ENCODE measurements at places on chromosomes 6 and 20. TPM values are rescaled to one million over a fixed set of nuclear protein-coding genes. Genes with fewer than 3 reads are reported as not detected.

The HLA-DQB1 gene
- 16.0 TPM for total RNA-seq

The MEP1A gene
- total RNA-seq: not detected

The DEFB132 gene
- not detected for total RNA-seq

The MYLK4 gene
- total RNA-seq: 0.22 TPM

The ANGPT4 gene
- total RNA-seq: not detected

The GABRR2 gene
- total RNA-seq: 0.24 TPM

DNA sequence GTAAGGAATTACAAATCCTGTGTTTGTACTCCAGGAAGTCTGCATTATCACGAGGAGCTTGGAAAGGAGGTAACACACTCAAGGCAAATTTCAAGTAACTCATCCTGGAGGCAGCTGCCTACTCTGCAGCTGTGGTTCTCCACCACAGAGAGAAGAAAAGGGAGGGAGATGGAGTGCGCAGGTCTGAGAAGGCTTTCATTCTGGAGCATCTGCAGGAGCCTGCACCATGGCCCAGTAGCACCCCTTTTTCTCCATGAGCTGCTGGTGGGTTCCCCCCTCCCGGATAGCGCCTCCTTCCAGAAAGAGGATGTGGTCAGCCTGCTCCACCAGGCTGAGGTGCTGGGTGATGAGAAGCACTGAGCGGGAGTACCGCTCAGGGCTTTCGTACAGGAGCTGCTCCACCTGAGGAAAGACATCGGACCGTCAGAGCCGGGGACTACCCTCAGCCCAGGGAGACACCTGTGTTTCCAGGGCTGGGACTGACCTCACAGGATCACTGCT lies 1.6 kb upstream of the PSMB8 start:
- no peak for DNase-seq

DNA sequence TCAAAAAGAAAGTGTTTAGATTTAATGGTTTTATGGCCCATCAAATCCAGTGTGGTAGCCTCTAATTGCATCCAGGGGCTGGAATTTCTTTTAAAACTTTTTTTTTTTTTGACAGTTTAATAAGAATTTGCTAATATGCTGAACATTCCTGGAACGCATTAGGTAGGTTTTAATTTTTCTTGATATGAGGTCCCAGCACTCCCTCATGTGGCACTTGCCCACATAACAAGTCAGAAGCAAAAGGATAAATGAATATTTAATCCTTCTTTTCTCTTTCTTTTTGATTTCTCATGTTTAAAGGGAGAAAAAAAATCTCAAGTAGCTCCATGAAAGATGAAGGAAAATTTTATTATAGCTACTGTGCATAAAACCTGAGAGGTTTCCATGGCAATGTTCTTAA lies 13.5 kb downstream of the HAO1 start:
- DNase-seq: no peak

- no peak for DNase-seq
Observed at GRCh38 chr6:22053391-22053997, 243.3 kb downstream of the PRL start.

DNA sequence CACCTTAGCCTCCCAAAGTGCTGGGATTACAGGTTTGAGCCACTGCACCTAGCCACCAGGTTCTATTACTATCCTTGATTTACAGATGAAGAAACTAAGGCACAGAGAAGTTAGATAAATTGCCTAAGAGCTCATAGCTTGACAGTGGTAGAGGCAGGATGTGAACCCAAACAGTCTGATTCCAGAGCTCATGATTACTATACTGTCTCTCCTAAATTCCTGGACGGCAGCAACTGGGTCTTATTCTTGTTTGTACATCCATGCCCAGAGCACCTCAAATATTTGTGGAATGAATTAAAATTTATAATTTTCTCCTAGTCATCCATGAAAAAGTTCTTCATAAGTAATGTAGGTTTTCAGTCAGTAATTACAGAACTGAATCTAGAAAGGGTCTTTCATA lies 15.1 kb downstream of the PDSS2 start:
- no peak for DNase-seq

GRCh38 chr6:53312355-53312754 lies 36.4 kb downstream of the ELOVL5 start:
- DNase-seq: no peak

GRCh38 chr6:134675110-134676054 lies 274.5 kb downstream of the ALDH8A1 start:
- DNase-seq: no peak

Measured in CD8-positive, alpha-beta memory T cell (primary cell).